EH (cell line): ENCODE measurements at places on chromosomes 5 and 9.
A peak's percentile ranks its signal among the peaks of the same experiment; 100 is the strongest.

- DNase-seq = no peak
These were observed 201.2 kb downstream of the EBF1 start for GRCh38 chr5:158898185-158899177.

DNA sequence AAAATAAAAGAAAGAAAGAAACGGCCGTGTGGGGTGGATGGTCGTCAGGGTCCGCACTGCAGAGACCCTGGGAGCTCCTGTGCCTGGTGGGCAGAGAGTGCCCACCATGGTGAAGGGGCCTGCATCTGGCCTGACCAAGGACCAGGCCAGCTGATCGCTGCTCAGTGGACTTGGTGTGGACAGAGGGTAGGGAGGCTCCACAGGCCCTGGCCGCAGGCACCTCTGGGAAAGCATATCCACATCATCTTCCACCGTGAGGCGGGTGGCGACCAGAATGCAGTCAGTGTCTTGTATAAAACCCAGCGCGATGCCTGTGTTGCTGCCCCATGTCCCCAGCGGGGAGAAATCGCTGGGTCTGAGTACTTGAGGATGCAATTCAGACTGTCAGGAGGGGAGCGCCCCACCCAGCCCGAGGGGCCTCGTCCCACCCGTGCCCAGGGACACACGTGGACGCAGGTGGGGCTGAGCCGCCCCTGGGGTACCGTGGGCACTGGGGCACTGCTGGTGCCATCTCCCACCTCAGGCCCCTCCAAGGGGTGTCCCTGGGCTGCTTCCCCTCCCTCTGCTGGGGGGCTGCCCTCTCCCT lies 27.8 kb upstream of the SLC6A19 start:
- no peak for DNase-seq

GRCh38 chr9:26656003-26656870 lies 236.4 kb downstream of the CAAP1 start:
- DNase-seq = peak; percentile 32

- no peak for DNase-seq
These were observed 24.6 kb downstream of the C5orf58 start for GRCh38 chr5:170257370-170257769.

- peak; percentile 76 for DNase-seq
These were observed 185.8 kb upstream of the NREP start for GRCh38 chr5:111942661-111943401.

DNA sequence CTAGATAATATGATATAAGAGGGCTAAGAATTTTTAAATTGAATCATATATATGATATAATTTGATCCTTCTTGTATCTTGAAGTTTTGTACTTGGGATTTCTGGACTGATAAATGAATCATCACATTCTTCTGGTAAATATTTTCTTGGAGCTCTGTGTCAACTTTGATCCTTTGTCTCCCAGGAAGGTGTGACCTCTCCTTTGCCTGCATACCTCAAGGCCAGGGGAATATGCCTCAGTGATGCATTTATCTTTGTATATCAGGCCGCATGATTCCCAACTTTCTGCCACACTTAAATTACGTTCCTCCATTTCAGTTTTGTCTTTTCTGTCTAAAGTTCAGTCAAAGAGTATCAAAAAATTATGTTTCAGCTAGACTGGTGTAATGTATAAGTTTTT lies 101.2 kb downstream of the NLN start:
- DNase-seq = peak; percentile 49

DNA sequence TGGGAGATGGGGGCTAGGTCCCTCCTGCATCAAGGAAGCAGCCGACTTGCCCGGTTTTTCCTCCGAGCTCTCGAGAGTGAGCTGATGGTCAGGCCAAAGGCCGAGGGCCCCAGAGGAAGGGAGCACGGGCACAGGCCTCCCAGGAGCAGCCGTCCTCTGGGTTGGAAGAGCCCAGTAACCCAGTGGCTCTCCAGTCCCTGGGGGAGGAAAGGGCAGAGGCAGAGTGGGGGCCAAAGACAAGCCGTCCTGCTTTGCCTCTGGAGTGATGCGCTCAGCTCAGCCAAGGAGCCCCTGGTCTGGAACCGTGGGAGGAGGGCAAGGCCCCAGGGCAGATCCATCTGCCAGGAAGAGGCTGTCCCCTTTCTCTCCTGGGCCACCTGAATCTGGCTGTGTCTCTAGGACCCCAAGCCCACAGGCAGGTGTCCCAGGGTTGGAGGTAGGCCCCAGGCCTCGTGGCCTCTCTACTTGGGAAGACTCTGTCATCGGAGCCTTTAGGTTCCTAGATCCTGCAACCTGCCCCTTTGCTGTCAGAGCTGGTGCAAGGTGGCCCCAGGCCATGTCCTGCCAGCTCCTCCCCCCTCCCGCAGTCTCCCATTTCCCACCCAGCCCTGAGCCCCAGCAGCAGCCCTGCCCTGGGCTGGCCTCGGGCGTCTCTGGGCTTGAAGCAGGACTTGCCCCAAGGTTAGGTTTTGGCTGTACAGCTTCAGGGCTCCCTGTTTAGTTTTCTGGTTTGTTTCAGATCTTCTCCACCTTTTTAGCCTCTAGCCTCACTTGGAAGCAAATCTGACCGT lies 224.1 kb downstream of the CACNA1B start:
- DNase-seq = no peak

DNA sequence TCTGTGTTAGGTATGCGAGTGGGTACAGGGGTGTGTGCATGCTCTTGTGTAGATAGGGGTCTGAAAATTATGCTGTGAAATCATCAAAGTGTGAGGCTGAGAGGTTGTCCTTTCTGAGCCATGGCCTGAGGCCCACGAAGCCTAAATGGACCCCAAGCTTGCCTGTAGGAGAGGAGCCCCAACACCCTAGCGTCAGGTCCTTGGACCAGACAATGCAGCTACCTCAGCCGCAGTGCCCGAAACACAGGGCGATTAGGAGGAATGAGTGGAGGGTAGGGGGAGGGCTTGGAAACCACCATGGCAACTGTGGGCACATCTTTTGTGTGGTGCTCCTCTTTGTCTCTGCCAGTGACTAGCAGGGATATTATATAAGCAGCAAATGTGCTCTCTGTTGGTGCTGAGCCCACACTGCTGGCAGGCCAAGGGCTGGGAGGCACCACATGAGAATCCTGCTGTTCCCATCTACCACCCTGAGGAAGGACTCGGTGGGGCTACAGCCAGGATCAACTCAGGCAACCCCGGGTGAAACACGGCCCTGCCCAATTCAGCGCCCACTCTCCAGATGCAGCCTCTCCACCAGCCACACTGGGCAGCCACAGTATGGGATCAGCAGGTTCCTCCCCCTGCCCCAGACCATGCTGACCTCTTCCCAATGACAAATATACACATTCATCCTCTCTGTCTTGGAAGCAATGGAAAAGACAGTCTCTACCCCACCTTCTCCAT lies 84.6 kb upstream of the FSTL4 start:
- DNase-seq = no peak

GRCh38 chr5:38605610-38606009 lies 49.2 kb upstream of the LIFR start:
- no peak for DNase-seq

DNA sequence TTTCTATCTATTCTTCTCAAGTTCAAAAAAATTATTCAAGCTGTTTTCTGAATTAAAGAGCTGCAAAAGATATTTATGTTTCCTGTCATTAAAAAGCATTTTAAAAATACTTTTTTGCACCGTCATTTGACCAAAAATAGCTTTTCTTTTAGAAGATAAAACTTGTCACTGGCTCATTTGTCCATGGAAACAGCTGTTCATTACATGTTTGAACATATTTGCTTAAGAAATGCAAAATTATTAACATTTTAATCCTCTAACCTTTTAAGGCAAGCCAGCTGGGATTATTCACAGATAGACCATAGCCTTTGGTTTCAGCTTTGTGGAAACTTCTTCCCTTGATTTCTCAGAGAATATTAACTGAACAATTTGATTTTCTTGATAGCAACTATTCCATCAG lies 393.9 kb downstream of the TUSC1 start:
- no peak for DNase-seq

DNA sequence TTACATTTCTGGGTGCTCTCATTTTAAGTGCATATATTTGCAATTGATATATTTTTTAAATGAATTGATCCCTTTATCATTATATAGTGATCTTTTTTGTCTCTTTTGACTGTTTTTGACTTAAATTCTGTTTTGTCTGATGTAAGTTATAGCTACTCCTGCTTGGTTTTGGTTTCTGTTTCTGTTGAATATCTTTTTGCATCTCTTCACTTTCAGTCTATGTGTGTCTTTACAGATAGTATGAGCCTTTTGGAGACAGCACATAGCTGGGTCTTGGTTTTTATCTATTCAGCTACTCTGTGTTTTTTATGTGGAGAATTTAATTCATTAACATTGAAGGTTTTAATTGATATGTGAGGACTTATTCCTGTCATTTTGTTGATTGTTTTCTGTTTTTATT lies 311.3 kb downstream of the SPATA31D1 start:
- no peak for DNase-seq

- no peak for DNase-seq
These were observed 289.3 kb upstream of the TAS2R1 start for GRCh38 chr5:9919306-9920030.

DNA sequence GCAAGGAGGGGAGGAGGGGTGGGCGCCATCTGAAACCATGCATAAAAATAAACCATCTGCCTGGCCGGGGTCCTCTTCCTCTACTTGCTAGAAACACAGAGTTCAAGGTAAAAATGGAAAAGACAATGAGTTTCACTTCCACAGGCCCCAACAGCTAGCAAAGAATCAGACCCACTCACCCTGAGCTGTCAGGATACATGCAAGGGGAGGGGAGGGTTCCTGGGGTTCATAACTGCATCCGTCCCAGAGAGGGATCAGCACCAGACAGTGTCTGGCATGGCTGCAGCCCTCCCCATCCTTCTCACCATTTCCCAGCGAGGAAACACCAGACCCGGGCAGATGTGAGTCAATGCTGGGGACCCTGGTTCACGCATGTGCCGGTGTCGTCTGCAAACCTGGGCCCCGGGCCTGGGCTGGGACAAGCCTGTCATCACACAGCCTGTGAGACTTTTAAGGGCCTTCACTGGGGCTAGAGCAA lies 55.4 kb downstream of the SEMA4D start:
- DNase-seq = no peak

GRCh38 chr5:181153814-181154213 lies 6.4 kb downstream of the OR2V2 start:
- DNase-seq = no peak

DNA sequence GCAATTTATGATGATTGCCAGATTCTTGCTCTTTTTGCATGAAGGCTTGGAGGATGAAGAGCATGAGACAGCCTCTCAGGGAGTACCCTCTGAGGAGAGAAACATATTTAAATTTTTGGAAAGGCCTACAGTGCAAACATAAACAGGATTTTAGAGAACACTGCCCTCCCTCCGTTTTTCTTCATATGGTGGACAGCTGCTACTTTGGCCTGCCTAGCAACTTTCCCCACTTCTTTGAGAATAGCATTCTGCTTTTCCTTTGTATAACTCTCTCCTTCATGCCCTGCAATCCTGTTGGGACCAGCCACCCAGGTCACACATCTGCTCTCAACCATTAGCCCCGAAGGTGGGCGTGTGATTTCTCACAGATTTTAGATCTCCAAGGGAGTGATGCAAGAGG lies 20.5 kb upstream of the TXN start:
- no peak for DNase-seq

DNA sequence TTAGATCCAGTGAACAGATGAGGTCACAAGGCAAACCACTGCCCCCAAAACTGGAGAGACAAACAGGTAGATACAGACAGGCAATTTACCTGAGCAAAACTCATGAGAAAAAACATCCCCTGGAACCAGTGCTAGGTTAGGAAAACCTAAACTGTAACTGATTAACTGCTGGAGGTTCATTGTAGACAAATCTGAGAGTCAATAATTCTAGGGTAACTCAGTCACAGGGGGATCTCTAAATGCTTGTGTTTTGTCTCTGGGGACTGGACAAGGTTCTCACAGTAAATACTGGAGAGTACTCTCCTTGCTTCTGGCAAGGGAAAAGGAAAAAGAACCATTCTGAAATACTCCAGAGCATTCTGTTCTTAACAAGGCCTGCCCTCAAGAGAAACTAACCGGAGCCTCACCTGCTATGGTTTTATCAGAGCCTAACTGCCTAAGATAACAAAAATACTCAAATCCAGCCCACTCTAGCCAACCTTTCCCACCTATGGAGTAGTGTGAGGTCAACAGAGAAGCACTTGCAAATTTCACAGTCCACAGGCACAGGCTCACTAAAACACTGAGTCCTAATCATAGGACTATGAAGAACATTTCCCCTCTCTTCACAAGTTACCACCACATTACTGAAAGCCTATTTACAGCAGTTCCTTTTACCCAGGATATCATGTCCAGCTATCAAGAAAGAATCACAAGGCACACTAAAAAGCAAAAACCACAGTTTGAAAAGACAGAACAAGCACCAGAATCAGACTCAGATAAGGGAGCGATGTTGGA lies 139.9 kb upstream of the ACOT12 start:
- no peak for DNase-seq

DNA sequence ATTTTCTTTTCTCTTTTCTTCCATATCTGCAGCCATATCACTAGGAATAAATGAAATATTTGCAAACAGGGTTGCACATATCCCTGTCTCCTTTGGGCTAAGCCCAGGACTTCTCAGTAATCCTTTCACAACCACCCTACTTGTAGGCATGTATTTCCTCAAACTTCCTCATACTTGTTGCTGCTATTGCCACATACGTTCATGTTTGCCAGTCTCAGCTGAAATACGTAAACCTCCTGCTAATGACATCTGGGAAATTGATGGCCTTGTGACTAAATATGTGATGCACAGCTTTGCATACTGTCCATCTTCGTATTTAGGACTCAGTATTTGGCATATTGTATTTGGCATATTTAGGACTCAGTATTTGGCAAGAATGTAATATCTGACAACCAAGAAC lies 224.6 kb downstream of the PLK2 start:
- DNase-seq = peak; percentile 37

DNA sequence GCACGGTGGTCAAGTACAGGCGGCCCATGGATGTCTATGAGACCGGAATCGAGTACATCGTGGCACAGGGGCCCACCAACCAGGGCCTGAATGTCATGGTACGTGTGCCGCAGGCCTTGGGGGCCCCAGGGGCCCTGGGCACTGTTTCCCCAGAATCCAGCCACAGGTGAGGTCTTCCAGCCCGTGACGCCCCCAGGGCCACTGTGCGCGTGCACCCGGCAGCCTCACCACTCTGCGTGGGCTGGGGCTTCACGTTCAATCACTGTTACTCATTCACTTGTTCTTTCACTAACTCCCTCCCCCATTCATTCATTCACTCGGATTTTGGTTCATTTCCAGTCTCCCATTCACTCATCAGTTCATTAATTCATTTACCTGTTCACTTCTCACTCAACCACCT lies 12.6 kb downstream of the ADAMTSL2 start:
- DNase-seq = no peak

GRCh38 chr5:86038566-86038965 lies 579.2 kb upstream of the COX7C start:
- DNase-seq = no peak

GRCh38 chr9:83511051-83511450 lies 27.1 kb downstream of the FRMD3 start:
- peak; percentile 57 for DNase-seq

DNA sequence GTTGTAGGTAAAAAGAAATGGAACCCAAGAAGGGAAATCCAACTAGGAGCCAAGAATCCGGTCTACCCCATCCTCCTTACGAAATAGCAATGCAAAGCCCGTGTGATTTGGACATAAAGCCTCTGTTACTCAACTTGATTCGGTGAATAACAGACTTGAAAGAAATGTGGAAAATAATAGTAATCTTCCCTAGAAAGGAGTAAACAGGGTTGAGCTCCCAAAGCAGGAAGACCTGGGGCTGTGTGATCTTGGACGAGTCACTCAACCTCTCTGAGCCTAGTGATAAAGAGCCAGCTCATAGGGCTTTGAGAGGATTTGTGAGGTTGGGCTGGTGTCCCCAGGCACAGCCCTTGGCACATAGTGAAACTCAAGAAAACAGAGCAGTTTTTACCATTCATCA lies 42.7 kb upstream of the IL17B start:
- DNase-seq = peak; percentile 62

- DNase-seq = peak; percentile 47
These were observed 956 bp downstream of the MBLAC2 start for GRCh38 chr5:90473396-90474234.
